Central memory CD4-positive, alpha-beta T cell (primary cell): ENCODE measurements at places on chromosomes 2 and 18.

DNA sequence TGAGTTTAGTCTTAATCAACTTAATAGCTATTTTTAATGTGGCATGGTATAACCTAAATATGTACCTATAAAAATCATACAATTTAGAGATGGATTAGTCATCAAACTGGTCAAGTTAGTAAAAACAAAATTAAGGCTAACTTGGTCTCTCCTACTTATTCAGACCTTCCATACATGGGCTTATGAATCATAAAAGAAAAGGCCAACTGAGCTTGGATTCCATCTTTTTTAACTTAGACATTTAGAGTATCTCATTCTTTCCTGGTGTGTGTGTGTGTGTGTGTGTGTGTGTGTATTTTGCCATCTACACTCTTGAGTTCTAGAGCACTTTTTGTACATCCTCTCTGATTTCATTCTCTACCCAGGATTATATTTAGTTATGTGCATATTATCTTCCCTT, 637.5 kb downstream of the PLCL1 start:
- no peak for DNase-seq

DNA sequence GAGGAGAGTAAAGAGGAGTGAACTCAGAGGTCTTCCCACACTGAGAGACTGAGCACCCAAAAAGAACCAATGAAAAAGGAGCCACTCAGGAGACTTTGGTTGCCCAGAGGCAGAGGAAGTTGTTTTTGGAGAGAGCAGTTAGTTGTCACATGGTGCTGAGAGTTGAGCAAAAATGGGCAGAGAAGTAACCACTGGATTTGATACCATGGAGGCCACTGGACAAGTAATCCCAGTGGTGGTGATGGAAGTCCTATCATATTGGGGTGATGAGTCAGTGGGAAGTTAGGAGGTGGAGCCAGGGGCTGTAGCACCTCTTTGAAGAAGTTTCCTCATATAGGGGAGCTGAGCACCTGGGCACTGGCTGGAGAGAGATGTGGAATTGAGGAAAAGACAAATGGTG, 235.8 kb downstream of the TPGS2 start:
- DNase-seq: no peak

- no peak for DNase-seq
Observed at GRCh38 chr2:109173311-109174171, 44.5 kb downstream of the SH3RF3 start.

- no peak for DNase-seq
Observed at GRCh38 chr2:207766041-207766551, 3.6 kb downstream of the FZD5 start.

DNA sequence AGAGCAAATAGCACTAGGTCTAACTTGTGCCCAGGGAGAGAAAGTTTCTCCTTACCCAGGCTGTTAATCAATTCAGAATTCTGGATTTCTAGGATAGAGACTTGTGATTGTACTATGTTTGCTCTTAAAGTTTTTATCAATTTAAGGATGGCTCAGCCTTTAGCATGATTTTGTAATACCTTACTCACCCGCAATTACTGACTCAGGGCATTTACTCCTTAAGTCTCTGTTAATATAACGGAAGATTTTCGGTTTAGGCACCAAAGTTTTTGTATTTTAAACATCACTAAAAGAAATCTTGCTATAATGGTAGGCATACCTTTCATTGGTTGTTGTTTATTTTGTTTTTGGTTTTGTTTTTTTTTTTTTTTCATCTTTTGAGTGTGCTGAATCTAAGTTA, 358.2 kb downstream of the RBM43 start:
- no peak for DNase-seq

DNA sequence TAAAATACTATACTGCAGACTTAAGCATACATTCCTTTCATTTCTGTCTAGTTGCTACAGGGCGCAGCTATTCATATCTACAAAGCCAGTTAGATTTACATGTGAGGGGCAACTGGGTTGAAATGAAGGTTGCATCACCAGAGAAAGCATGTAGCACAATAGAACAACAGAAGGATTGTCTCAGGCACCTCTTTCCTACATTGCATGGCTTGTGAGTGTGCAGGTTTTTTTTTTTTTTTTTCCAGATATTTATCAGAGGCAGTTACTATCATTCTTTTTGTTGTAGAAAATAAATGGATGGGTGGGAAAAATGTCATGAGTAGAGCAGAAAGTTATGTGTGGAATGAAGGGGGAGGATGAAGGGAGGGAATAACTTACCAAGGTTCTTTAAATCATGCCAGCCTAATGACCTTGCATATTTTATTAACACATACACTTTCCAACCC, 86.8 kb downstream of the ERBB4 start:
- DNase-seq: no peak

- no peak for DNase-seq
Observed at GRCh38 chr2:162457046-162457445, 113.1 kb downstream of the GCA start.
